ENCODE measurements at places on chromosomes 2 and 18. TPM values are rescaled to one million over a fixed set of nuclear protein-coding genes. Genes with fewer than 3 reads are reported as not detected.

DNA sequence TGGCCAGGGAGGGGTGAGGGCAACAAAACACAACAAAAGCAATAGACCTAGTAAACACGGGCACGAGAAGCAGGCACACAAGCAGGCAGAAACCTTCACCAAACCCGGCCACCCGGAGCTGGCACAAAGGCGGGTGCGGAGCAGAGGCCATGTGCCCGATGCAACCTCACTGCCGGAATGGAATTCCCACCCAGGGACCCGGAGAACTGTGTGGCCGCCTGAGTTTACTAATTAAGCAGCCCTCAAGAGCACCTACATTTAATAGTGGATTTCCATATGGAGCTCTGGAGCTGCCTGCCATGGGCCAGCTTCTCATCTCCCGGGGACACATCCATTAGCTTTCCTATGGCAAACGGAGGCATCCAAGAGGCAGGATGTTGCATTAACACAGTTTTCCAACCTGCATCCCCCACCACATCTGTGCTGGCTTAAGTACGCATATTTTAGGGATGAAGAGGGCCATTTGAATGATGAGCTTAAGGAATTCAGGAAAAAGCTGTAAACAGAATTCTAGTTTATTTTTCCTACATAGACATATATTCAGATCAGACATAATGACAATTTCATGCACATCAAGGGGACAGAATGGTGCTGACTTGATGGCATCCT lies 104.5 kb upstream of the SMIM21 start:
- no peak overlapping the region for H3K4me3 ChIP-seq
- H3K27ac ChIP-seq, result no peak overlapping the region
- no peaks in the 10 kb centered on the region for H3K27me3 ChIP-seq
- H3K36me3 ChIP-seq, result no peaks in the 10 kb centered on the region
- no peaks in the 10 kb centered on the region for H3K4me1 ChIP-seq

- H3K4me3 ChIP-seq, result no peak overlapping the region
- peak overlapping the region; percentile 78 for H3K27ac ChIP-seq
- H3K4me1 ChIP-seq, result peaks cover 57% of the 10 kb centered on the region
- no peaks in the 10 kb centered on the region for H3K27me3 ChIP-seq
- H3K36me3 ChIP-seq, result no peaks in the 10 kb centered on the region
These were observed 232.0 kb downstream of the AGAP1 start for GRCh38 chr2:235725841-235726240.

DNA sequence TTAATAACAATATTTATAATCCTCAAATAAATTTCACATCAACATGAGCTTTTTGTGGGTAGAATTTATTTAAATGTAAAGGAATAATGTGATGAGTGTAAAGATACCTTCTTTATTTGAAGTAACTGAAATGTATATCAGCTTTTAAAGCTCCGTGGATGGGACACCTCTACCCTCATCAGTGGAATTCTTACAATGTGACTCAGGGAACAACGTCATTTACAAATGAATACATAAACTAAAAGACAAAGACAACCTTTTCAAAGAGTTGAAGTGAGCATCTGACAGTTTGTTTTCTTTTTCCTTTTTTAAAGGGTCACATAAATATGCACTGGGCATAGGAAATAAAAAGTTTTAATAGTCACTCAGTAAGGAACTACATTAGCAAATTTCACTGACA lies 1127.0 kb upstream of the CRIM1 start:
- DNase-seq, result no peak
- no peaks in the 10 kb centered on the region for H3K4me1 ChIP-seq
- no peak overlapping the region for H3K4me3 ChIP-seq
- H3K27me3 ChIP-seq, result no peaks in the 10 kb centered on the region

GRCh38 chr18:53665701-53666100 lies 558.8 kb downstream of the MBD2 start:
- H3K27ac ChIP-seq, result no peak overlapping the region
- no peak for DNase-seq
- no peaks in the 10 kb centered on the region for H3K27me3 ChIP-seq
- H3K4me3 ChIP-seq, result no peak overlapping the region
- no peaks in the 10 kb centered on the region for H3K4me1 ChIP-seq
- H3K36me3 ChIP-seq, result no peaks in the 10 kb centered on the region

Gene NOSTRIN
- total RNA-seq, result 10.9 TPM

Gene CD207
- 1.7 TPM for total RNA-seq

Gene ASPRV1
- 1.7 TPM for total RNA-seq
